ENCODE measurements at places on chromosomes 12 and 14.
A peak's percentile ranks its signal among the peaks of the same experiment; 100 is the strongest.

GRCh38 chr14:36683083-36683724 is 21.5 kb downstream of the PAX9 start:
- DNase-seq, result no peak

DNA sequence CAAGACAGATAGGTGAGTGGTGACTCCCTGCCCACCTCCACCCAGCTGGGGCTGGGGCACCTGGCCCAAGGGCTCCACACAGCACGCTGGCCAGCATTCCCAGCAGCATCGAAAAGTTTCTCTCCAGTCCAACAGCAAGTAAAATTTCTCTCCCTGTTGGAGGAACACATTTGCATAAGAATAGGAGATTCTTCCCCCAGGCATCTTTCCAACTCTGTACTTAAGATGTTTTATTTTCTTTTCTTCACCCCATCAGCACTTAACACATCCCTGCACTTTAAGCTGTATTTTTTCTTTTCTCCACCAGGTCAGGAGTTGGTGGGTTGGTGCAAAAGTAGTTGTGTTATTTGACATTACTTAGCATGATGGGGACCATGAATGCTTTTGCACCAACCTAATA is 47.2 kb downstream of the OR9K2 start:
- no peak for DNase-seq

DNA sequence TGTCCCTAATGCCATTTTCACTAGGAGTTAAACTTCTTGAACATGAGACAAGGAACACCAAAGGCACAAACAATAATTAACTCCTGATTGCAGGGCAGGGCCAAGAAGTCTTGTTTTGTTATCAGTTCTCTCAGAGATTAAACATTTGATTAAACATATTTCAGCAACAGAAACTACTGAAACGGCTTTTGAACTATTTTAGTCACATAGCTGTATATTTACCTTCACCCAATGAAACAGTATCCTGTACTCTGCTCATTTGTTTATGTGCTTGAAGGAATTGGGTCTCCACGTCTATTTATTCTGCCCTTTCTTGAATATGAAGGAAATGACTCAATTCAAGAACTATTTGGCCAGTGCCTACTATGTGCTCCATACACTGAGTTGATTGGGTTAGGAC is 51.3 kb upstream of the PTCSC3 start:
- no peak for DNase-seq

DNA sequence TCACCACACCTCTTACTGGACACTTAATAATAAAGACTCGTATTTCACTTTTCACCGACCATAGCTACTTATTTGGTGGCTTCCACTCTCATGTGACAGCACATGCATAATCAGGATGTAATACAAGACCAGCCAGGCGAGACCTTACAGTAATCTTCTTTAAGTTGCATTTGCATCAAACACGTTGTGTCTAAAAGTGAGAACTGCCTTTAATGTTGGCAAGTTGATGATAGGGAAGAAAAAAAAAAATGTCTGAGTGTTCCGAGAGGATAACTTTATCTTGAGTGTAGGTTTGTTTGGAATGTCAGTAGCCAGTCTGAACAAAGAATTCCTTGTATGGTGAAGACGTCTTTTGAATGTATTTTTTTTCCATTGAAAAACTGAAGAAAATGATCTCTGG is 440.4 kb downstream of the ADAMTS20 start:
- DNase-seq, result no peak

DNA sequence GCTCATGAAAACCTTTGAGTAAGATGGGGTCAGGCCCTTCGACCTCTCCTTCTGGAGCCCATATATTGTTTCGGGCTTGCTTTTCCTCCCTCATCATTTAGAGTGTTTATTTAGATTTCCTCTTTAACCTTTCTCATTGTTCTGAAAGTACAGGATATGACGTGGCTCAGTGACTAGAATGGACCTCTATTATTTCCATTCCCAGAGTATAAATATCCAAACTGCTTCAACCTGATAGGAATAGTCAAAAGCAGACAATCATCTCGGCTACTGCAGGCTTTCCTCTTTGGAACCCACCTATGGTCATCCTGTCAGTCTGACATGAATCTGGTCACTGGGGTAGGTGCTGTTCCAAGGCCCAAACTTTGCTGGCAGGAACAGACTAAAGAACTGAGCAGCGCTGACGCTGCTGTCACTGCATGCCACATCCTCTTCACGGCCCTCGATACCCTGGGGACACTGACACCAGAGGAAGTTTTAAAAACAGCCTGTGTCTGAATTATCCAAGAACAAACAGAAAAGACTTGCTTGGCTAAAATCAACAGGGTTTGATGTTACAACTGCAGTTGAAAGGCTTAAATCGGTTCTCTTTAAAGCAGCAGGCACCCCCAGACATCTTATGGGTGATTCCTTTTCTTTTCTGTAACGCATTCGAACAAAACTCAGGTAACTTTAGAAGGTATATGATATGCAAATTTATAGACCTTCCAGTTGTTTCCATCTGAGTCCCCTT is 5.0 kb upstream of the DDX47 start:
- DNase-seq, result peak; percentile 27

DNA sequence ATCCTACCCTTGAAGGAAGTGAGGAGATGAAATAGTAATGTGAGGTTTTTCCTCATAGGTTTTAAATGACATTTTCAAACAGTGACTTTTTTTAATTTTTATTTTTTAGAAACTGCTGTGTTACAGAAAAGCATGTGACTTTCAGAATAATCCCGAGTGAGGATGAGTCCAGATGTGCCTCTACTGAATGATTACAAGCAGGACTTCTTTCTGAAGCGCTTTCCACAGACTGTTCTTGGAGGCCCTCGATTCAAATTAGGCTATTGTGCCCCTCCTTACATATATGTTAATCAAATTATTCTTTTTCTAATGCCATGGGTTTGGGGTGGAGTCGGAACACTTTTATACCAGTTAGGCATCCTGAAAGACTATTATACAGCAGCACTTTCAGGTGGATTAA is 15.8 kb downstream of the PCNX4 start:
- DNase-seq, result no peak

GRCh38 chr14:90294872-90295271 is 36.9 kb downstream of the NRDE2 start:
- no peak for DNase-seq

DNA sequence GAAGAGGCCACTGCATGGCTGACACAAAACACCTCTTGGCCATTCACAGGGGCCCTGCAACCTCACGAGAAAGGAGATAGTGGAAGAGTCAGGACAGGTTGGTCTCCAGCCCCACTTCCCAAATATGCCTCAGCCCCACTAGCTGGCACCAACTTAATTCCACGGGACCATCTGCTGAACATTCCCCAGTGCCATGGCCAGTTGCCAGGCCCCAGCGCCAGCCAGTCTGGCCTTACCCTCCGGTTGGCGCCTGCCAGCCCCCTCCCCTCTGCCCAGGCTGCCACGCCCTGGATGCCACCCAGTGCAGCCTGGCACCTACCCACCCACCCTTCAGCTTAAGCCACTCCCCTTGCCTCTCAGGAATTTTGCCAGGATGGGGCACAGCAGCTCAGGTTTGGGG is 21.2 kb upstream of the HSPB8 start:
- no peak for DNase-seq

DNA sequence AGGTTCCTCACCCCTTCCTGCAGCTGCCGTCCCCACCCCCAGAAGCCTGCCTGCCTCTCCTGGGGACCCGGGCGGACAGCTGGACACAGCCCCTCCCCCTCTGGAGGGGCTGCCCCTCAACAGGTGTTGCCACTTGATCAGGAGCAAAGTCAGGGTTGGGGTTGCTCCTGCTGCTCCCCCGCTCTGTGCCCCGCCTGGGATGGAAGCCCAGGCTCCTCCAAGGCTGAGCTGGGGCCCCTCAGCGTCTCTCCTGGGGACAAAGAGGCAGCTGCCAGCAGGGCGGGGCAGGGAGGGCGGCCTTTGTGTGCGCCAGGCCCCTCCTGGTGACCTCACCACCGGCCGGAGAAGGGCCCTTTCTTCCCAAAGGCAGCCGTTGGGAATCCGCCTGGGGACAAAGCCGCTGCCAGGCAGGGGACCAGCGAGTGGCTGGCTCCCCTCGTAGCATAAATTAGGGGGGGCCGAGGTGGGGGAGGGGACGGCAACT is 13.7 kb downstream of the TRMT61A start:
- DNase-seq, result no peak

- no peak for DNase-seq
These were observed 36.5 kb downstream of the CIT start for GRCh38 chr12:119840582-119840981.

GRCh38 chr14:100907240-100907639 is 3.7 kb upstream of the RTL1 start:
- DNase-seq, result no peak

DNA sequence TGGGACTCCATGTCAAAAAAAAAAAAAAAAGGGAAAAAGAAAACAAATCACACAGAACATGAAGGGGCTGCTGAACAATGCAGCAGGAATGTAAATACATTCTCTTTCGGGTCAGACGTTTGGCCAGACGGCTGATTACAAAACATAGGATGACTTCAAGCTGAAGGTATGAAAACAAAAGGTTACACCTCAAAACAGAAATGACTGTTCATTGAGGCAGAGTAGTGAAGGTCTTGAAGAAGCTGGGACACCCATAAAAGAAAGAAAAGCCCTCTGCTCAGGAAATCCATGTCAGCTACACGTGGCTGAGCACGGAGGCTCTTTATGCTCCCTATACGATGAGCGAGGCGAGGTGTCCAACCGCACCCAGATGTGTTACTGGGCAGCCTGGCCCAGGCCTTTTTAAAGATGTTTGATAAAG is 37.7 kb downstream of the FGD4 start:
- DNase-seq, result no peak

- peak; percentile 28 for DNase-seq
These were observed 1037.8 kb downstream of the BCL11B start for GRCh38 chr14:98234208-98234607.

DNA sequence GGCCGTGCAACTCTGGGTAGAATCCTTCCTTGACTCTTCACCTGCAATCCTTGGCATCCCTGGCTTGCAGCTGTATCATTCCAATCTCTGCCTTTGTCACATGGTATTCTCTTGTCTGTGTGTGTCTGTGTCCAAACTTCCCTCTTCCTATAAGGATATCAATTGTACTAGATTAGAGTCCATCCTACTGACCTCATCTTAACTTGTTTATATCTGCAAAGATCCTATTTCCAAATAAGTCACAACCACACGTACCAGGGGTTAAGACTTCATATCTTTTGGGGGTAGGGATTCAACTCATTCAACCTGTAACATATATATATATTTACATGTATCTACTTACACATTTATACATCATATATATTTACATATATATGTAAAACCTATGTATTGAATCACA is 29.6 kb upstream of the RASSF3 start:
- DNase-seq, result no peak

DNA sequence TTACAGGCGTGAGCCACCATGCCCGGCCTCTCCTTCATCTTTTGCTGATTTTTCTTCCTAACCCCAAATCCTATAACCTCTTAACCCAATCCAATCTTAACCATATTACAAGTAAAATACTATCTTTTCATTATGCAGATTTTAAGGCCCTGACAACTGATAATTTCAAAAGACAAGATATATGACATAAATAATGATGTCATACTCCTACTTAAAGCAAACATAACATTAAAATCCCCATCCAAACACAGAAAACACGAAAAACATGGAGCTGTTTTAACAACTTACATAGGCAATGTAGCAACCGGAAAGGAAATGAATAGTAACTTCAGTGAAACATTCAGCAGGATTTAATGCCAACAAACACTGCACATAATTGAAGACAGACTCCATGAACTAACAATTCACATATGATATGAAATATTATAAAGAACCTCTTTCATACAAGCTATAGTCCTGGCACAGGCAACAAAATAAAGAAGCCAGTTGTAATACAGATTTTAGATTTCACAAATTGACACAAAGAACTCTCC is 21.5 kb downstream of the USP44 start:
- DNase-seq, result no peak

DNA sequence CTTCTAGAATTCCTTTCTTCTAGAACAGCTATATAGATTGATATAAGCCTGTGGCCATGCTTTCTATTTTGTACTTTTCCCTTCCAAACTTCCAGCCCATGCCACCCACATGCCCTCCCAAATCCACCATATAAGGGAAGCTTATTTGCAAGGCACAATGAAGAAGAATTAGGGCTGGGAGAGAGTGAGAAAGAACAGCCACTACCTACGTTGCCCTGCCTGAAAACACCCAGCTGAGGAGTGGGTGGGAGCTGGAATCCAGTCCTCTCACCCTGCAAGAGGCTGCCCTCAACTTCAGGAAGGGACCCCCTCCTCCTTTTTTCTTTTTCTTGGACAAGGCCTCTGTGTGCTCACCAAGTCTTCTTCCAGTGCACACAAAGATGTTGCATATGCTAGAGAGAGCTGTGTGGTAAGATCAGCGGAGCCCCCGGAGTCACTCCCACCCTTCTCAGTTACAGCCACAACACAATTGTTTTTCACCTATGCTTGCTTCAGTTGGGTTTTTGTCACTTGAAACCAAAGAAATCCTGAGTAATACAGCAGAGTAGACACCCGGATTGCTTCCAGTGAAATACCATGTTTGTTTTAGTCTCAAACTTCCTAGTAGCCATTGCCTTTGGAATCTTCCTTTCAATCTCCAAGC is 38.8 kb downstream of the CDKL1 start:
- DNase-seq, result no peak

DNA sequence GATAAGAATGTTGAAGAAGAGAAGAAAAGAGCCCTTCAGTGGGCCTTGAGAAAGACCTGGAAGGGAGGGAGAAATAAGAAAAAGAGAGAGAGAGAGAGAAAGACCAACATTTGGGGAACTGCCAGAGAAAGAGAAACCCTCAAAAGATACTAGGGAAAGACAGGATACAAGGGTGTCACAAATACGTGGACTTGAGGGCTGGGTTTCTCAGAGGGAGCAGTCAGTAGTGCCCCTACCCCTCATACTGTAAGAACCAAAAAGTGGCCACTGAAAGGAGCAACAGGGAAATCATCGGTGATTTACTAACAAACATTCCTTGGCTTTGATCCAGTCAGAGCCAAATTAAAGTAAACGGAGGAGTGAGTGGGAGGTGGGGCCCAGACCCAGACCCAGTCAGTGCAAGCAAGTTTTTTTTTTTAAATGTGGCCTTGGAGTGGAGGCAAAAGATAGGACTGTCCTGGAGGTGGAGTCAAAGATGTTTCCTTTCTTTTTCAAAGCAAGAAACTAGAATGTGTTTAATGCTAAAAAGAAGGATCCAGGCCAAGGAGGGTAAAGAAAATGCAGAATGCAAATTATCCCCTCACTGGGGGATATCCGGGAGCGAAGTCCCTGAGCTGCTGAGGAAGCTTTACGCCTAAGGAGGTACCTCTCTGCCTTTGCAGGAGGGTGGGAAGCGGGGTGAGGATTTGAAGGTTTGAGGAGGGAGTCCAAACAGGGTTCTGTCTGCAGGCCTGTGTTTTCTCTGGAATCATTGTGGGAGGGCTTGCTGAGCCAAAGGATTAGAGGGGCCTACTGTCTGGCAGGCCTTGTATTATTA is 143.5 kb upstream of the AMIGO2 start:
- no peak for DNase-seq

All from stimulated activated CD8-positive, alpha-beta memory T cell treated with anti-CD3 and anti-CD28 coated beads, Interleukin-15, amount 100 ng/mL, for 48 hours (primary cell).